ENCODE measurements at places on chromosomes 12 and 14.

GRCh38 chr14:91332171-91332985 lies 85.2 kb downstream of the CCDC88C start:
- no peak for DNase-seq

DNA sequence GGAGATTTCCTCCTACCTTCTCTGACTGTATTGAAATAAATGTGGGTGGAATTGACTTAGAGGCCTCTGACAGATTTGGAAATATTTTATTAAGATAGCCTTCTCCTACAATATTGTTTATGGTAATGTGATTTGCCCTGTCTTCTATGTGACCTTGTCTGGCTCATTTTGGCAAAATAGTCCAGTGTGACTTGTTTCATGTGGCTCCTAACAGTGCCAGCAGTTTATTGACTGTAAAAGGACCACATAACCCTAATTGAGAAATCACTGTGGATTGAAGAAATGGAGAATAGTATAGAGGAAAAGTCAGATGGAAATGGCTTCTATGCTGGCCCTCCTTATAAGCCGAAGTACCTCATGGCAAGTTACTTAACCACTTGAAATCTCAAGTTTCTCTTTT lies 170.9 kb upstream of the PTPRQ start:
- no peak for DNase-seq

DNA sequence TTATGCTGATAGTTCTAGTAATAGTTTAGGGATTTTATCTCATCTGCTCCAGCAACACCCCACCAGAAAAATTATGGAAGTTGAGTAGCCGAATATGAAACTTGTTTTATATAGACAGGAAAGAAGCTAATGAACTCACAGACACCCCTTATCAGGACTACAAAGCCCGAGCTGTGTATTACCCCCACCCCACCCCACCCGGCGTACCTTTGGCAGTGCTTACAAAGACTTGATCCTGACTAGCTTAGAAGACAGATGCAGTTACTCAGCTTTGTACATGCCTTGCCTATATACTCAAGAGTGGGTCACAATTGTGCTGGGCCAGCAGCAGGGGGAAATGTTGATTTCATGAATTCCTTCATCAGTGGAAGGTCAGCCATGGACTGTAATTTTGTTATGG lies 22.4 kb downstream of the PROX2 start:
- no peak for DNase-seq

GRCh38 chr12:52687497-52688385 lies 7.5 kb upstream of the KRT1 start:
- no peak for DNase-seq

- no peak for DNase-seq
Measured at GRCh38 chr12:28110329-28110728, 79.9 kb upstream of the CCDC91 start.

- DNase-seq: no peak
Measured at GRCh38 chr14:38929416-38929815, 173.6 kb downstream of the SEC23A start.

- DNase-seq: no peak
Measured at GRCh38 chr14:50272498-50272897, 39.5 kb downstream of the L2HGDH start.

GRCh38 chr12:18323159-18323558 lies 61.8 kb downstream of the PIK3C2G start:
- DNase-seq: no peak

- no peak for DNase-seq
Measured at GRCh38 chr12:123614110-123614509, 12.2 kb downstream of the DDX55 start.

- DNase-seq: no peak
Measured at GRCh38 chr12:47776471-47777143, 3.6 kb downstream of the SLC48A1 start.

GRCh38 chr14:22898302-22899090 lies 15.5 kb downstream of the REM2 start:
- no peak for DNase-seq
